ENCODE measurements at places on chromosomes 3 and 15.
A peak's percentile ranks its signal among the peaks of the same experiment; 100 is the strongest.

DNA sequence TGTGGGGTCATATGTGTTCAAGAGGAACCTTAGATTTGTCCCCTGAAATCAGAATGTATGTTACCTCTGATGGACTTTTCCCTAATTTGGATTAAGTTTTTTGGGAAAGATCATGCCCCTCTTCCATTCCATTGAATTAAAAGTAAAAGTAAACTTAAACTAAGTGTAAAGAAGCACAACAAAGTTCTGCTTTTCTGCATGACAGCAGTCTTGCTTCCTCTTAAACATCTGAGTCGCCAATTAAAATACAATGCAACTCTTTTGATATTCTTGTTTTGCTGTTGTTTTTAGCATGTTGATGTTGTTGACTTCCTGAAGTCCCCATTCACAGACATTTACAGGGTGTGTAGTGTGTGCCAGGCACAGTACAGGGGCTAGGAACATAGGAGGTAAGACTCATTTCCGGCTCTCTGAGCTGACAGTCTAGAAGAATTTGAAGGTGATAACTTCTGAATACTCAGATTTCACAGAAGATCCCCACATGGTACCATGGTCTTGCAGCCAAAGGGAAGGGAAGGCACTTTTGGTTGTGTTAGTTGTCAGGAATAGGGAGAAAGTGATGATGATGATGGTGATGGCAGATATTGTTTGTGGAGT, 45.0 kb downstream of the USP13 start:
- DNase-seq, result no peak

- DNase-seq, result no peak
Observed at GRCh38 chr15:26325495-26325894, 447.4 kb downstream of the GABRB3 start.

DNA sequence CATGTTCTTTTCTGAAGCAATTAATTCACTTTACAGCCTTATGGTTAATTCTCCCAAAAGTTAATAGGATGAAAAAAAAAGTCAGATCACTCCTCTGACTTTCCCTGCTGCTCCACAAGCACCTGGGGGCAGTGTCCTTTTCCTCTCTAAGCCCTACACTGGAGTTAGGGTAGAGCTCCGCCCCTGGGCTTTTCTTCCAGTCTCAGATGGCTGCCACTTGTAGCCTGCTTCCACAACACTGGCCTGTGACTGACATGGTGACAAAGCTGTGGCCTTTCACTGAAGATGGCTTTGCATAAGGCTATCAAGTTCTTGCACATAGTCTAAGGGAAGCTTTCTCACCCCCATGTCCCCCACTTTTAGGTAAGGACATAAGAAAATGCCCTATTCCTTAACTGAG, 1.3 kb upstream of the MON1A start:
- peak; percentile 82 for DNase-seq

GRCh38 chr15:83644439-83644838, 9.5 kb upstream of the ADAMTSL3 start:
- no peak for DNase-seq

GRCh38 chr3:126752303-126753190, 48.5 kb downstream of the CHCHD6 start:
- DNase-seq, result peak; percentile 96

GRCh38 chr3:125129512-125129997, 73.8 kb upstream of the HEG1 start:
- DNase-seq, result no peak

DNA sequence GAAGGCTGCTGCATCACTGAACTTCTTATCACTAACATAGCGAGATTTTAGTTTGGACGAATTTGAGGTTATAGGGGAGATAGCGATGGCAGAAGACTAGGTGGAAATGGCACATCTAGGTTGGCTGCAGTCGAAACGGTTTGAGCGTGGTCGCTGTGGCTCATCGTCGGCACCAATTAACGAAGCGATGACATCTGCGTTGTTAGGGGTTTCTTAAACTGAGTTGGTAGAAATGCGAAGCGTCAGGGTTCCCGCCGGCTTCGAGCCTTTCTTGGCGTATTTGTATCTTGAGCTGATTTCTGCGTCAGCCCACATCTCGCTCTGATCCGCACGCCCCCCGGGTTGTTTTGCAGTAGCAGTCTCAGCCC, 319 bp downstream of the LNP1 start:
- no peak for DNase-seq

DNA sequence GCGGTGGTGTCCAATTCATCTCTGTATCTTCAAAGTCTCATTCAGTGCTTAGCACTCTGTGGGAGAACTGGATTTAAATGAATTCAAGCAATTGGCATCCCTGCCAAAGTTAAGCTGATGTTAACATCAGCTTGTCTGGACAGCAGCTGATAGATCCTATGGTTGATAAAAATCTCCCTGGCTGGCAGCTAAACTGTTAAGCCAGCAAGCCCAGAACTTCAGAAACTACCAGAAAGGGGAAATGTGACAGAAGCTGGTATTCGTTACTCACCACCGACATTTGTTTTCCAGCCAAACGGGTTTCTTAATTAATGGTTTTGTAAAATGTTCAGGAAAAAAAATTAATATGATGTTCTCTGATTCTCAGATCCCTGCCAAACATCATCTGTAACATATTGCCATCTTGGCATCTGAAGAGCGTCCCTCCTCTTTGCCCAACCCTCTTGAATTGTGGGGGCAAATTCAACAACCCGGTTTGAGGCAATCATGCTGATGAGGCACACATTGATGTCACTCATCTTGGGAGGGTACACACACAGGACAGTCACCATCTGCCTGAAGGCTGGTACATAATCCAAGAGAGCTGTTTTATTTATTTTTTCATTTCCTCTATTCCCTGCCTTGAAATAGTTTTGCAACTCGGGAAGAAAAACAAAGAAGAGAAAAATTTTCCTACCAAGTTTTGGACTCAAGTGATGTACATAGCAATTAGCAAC, 76.3 kb upstream of the ABHD17C start:
- DNase-seq, result no peak

- no peak for DNase-seq
Observed at GRCh38 chr3:177595530-177596188, 398.4 kb upstream of the TBL1XR1 start.

DNA sequence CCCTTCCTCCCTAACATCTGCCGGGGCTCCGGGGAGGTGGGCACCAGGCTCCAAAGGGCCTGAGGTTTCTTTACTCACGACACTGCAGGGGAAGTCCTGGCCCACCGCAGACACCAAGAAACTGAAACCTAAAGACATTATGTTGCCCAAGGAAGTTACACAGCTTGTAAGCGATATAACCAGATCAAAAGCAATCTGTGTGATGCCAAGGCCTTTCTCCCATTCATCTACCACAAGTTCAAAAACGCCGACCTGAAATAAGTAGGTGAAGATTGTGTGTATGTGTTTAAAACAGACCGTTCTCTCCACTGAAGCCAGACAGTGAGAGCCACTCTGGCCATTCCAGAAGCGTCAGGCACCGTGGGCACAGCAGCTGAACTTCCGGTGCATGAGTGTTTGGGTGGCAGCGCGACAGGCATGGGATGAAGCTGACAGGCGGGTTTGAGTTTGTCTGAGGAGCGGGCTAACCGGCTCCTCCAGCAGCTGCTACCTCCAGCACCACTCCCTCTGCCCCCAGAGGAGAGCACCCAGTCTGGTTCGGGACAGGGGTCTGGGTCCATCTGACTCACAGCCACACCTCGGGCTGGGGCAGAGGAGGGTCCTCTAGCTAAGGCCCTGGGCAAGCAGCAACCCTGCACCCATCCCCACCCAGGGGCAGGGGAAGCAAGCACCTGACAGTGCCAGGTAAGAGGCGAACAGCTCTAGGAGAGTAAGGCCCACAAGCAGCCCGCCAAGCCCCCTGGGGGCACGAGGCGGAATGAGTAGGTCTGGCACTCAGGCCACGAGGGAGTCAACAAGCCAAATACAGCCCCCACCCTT, 1.3 kb downstream of the TNK2 start:
- DNase-seq, result peak; percentile 70

GRCh38 chr3:195030791-195031321, 240.1 kb downstream of the XXYLT1 start:
- DNase-seq, result peak; percentile 97

GRCh38 chr3:94548581-94549316, 485.9 kb downstream of the NSUN3 start:
- DNase-seq, result no peak

DNA sequence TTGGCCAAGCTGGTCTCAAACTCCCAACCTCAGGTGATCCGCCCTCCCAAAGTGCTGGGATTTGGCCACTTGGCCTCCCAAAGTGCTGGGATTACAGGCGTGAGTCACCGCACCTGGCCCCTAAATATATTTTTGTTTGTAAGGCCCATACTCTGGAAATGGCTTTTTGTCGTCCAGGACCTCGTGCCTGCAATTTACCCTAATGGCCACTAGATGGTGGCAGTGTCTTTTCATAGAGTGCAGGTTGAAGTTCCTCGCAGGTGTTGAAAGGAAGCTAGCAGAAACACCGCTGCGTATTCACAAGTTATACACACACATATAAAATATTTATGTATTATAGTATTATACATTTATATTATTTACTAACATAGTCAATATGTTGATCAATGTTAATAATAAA, 97.2 kb downstream of the LRTM1 start:
- peak; percentile 71 for DNase-seq

GRCh38 chr15:69979262-69979661, 118.5 kb downstream of the TLE3 start:
- no peak for DNase-seq

DNA sequence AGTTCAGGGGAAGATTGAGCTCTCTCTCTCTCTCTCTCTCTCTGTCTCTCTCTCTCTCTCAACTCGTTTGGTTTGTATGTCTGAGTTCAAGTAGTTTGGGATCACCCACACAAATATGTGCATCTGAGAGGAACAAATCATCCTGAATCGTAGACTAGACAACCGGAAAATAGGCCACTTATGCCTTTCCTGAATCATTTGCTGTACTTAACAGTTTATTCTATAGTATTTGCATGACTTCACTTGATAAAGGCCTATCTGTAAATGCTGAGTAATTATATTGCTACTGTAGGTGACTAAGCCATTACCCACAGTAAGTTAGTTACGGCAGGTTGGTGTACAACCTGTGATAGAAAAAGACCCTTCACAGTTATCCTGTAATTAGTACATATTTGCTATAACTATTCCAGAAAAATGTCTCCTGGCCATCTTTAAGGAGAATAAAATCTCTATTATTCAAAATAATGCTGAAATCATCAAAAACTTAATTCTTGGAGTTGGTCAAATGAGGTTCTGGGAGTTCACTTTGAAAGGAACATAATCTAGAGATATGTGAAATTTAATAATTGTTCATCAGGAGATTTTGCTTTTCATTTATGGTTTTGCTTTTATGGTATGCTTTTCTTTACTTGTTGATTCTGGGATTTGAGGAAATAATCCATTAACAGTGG, 31.1 kb downstream of the OXSM start:
- no peak for DNase-seq

- DNase-seq, result no peak
Observed at GRCh38 chr15:77387365-77388105, 32.4 kb downstream of the PEAK1 start.

DNA sequence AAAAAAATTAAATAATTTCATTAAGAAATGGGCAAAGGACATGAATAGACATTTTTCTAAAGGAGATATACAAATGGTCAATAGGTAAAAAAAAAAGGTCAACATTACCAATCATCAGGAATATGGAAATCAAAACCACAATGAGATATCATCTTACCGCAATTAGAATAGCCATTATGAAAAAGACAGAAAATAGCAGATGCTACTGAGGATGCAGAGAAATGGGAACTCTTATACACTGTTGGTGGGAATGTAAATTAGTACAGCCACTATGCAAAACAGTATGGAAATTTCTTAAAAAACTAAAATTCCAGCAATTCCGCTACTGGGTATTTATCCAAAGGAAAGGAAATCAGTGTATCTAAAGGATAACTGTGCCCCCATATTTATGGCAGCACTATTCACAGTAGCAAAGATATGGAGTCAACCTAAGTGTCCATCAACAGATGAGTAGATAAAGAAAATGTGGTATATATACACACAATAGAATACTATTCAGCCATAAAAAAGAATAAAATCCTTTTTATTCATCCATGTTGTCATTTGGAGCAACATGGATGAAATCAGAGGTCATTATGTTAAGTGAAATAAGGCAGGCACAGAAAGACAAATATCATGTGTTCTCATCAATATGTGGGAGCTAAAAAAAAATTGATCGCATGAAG, 132.4 kb downstream of the RPL22L1 start:
- no peak for DNase-seq

- no peak for DNase-seq
Observed at GRCh38 chr3:101848326-101848725, 988 bp upstream of the NFKBIZ start.

Measured in islet precursor cell (in vitro differentiated cells).